ENCODE measurements at places on chromosomes 12 and 14.

DNA sequence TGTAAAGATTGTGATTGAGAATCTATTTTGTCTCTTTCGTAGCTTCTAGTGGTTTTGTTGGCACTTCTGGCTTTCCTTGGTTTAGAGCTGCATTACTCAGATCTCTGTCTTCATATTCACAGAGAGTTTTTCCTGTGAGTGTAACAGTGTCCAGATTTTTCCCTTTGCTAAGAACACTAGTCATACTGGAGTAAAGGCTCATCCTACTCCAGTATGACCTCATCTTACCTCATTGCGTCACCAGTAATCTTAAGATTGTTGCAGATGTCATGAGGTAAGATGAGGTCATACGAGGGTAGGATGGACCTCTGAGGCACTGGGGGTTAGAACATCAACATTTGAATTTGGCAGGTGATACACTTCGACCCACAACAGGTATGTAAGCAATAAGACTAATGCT lies 461.2 kb downstream of the FLRT2 start:
- no peak for DNase-seq

GRCh38 chr14:92453691-92454090 lies 59.9 kb upstream of the RIN3 start:
- no peak for DNase-seq

GRCh38 chr12:97921979-97922722 lies 459.5 kb downstream of the RMST start:
- no peak for DNase-seq

GRCh38 chr12:93612776-93613175 lies 40.3 kb downstream of the SOCS2 start:
- no peak for DNase-seq

- DNase-seq = no peak
Measured at GRCh38 chr12:126926023-126926594, 1340.9 kb upstream of the TMEM132C start.

GRCh38 chr14:96461950-96462798 lies 40.0 kb upstream of the PAPOLA start:
- DNase-seq = no peak

GRCh38 chr14:94593749-94594431 lies 12.7 kb downstream of the SERPINA5 start:
- no peak for DNase-seq

DNA sequence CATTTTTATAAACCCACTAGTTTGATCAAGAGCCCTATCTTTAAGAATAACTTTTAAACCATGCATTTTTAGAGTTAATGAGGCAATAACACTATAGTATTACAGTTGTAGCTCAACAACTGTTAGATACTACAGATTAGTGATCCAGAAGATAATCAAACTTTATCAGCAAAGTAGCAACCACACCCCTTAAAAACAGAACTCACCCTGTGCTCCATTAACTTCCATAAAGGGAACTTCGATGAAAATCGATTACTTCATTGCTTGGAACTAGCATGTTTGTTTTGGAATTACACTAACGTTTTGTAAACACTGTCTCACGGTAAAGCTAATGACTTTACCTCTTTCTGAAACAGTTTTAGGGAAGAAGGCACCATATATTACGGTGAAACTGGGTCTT lies 1.4 kb downstream of the SGPP1 start:
- no peak for DNase-seq

DNA sequence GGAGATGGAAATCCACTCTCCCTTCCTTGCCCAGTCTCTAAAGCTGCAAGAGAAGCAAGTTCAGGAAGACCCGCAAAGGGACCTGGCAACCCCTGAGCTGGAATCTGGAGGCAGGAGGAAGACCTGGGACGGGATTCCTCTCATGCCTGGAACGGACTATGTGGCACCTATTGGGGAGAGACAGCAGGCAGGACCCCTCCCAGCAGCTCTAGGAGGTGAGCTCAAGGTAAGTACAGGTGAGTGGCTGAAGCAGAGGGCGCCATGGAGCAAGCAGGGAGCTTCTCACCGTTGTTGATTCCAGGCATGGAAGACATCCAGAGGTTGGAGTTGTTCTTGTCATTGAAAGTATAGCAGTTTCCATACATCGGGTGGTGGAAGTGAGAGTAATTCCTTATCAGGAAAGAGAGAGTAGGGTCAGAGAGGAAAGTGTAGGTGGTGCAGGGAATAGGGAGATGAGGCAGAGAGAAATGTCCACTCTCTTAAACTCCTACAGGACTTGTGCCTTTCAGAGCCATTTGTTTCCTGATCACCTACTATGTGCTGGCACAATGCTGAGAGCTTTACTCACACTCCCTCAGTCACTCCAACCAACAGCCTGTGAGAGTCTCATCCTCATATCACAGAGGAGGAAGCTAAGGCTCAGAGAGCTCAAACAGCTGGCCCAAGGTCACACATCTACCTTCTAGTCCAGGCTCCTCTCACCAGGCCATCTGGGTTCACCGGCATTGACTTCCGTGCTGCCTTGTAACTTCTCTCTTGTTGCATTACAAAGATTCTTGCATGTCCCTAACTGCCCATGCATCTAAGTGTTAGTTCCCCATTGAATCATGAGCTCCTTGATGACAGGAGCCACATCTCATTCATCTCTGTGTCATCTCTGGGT lies 13.9 kb upstream of the TNFRSF1A start:
- no peak for DNase-seq

Measured in activated CD4-positive, alpha-beta T cell treated with anti-CD3 and anti-CD28 coated beads, Interleukin-2, Interleukin-4, amounts not matched to agents 100 ng/mL and 50 ng/mL, durations not matched to agents 16 hours and 8 hours (primary cell).